ENCODE measurements at places on chromosomes 6 and 20.

DNA sequence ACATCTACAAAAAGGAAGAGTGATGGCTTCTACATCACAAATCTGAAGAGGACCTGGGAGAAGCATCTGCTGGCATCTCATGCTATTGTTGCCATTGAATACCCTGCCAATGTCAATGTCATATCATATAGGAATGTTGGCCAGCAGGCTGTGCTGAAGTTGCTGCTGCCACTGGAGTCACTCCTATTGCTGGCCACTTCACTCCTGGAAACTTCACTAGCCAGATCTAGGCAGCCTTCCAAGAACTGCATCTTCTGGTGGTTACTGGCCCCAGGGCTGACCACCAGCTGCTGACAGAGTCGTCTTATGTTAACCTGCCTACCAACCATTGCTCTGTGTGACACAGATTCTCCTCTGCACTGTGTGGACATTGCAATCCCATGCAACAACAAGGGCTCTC lies 111.8 kb downstream of the PERP start:
- no peak for DNase-seq

GRCh38 chr6:12832226-12832735 lies 115.7 kb downstream of the PHACTR1 start:
- DNase-seq: no peak

DNA sequence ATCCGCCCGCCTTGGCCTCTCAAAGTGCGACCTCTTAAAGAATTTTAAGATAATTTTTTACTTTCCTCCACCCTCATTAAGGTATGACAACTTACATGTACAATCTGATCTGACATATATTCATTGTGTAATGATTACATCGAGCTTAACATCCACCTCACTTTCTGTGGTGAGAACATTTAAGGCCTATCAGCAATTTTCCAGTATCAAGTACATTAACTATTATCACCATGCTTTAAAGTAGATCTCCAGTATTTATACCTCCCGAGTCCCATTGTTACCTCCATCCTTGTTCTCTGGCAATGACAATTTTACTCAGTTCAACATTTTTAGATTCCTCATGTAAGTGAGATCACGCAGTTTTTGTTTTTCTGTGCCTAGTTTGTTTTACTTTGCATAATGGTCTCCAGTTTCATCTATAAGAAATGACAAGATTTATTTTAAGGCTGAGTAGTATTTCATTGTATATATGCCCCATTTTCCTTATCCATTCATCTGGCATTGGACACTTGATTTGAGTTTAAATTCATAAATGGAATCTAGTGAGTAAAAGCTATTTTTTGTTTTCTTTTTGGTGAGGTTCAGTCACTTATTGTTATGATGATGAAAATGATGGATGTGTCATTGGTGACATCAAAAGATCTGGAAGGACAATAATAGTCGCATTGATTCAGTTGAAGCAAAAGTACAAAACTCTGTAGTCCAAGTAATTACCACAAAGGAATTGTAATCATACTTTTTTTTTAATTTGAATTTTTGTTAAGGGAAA lies 87.0 kb downstream of the OR2B2 start:
- DNase-seq: no peak

GRCh38 chr6:4907602-4908001 lies 96.2 kb downstream of the RPP40 start:
- DNase-seq: no peak

- DNase-seq: no peak
Measured at GRCh38 chr6:165487347-165487746, 175.7 kb downstream of the PDE10A start.
